Esophagus squamous epithelium (tissue), 5 donors: ENCODE measurements at places on chromosomes 13 and 19.
A peak's percentile ranks its signal among the peaks of the same experiment; 100 is the strongest.

- no peak for DNase-seq
These were observed 605.8 kb downstream of the UQCRFS1 start for GRCh38 chr19:28607066-28607583.

DNA sequence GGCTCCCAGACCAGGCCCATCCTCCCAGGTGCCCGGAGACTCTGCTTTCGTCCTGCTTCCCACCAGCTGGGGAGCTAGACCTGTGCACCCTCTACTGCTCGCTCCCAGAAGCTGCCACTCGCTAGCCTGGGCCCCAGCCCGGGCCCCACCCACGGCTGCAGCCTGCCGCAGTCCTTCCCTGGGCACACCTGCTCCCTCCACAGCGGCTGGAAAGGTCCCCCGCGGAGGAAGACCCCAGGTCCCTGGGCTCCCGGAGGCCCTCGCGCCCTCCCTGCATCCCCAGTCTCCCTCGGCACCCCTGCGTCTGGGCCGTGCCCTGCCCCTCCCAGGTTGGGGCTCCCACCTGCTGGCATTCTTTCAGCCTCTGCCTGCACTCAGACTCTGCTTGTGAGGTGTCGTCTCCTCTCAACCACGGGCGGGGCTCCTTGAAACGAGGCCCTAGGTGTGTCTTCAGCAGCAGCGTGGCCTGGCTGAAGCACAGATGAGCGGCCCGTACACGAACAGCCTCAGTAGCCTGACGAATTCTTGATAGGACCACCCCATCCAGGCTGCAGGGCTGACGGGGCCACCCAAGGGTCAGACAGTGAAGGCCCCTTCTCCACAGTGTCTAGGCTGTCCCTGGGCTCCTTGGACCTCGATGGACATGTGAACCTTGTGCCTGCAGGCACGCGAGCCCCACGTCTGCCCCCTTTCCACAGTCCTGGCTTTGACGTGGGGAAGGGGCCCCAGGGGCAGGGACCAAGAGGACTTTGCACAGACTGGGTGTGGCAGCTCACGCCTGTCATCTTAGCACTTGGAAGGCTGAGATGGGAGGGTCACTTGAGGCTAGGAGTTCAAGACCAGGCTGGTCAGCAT is 27.9 kb downstream of the DOT1L start:
- no peak for DNase-seq

DNA sequence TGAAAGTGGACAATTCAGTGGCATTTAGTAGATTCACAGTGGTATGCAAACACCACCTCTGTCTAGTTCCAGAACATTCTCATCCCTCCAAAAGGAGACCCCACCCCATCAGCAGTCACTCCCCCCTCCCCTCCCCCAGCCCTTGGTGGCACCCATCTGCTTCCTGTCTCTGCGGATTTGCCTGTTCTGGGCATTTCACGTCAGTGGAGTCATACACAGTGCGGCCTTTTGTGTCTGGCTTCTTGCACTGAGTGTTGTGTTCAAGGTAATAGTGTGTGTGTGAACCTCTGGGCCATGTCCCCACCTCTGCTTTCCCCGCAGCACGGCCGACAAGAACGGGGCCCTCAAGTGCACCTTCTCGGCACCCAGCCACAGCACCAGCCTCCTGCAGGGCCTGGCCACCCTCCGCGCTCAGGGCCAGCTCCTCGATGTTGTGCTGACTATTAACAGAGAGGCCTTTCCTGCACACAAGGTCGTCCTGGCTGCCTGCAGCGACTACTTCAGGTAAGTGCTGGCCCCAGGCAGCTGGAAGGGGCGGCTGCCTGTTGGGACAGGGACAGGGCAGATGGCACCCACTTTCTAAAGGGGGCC is 19.4 kb upstream of the CRTC1 start:
- DNase-seq: no peak

DNA sequence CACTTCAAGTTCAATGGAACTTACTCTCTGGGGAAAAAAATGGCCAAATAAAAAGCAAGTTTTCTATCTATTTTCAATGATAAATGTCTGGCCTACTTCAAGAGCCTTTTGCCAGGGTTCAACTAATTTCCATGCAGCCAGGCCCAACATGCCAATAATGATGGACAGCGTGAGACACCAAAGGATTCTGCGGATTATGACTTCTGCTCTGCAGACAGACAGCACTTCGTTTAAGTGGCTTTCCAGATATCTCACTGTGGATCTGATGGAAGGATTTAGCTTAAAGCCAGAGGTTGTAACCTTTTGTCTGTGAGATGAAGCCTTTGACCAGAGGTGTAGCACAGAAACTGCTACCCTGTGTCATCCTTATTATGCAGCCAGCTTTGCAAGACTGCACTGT is 614.2 kb downstream of the DCT start:
- no peak for DNase-seq

DNA sequence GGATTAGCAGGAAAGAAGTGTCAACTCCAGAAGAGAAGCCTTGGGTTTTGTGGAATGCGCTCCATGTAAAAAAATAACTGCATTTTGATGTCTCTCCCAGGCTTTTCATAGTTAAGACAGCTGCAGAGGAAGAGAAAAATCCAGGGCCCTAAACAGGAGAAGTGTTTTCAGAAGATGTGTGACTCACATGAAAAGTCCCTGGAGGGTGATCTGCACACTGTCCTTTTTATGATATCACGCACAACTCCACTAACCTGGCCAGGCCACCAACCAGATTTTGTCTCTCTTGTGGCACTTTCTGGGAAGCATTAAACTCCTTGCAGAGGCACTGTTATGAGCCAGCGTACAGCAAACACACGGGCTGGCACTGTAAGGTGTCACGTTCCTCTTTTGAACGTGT is 267.3 kb downstream of the FGF9 start:
- DNase-seq: no peak

GRCh38 chr19:16495982-16496612 is at the start of the genes C19orf44 and CALR3:
C19orf44 (plus strand) TSS chr19:16496394; CDS start chr19:16500793, 4,399 bp downstream.
CALR3 (minus strand) TSS chr19:16496167; CDS start chr19:16496129, 38 bp downstream.
- DNase-seq: peak; percentile 93

GRCh38 chr19:2923510-2923909 is 21.3 kb downstream of the ZNF77 start:
- DNase-seq: no peak

- DNase-seq: no peak
These were observed 60.0 kb downstream of the VWA8 start for GRCh38 chr13:41900918-41901317.
